ENCODE measurements at places on chromosomes 2 and 18. TPM values are rescaled to one million over a fixed set of nuclear protein-coding genes. Genes with fewer than 3 reads are reported as not detected.

DNA sequence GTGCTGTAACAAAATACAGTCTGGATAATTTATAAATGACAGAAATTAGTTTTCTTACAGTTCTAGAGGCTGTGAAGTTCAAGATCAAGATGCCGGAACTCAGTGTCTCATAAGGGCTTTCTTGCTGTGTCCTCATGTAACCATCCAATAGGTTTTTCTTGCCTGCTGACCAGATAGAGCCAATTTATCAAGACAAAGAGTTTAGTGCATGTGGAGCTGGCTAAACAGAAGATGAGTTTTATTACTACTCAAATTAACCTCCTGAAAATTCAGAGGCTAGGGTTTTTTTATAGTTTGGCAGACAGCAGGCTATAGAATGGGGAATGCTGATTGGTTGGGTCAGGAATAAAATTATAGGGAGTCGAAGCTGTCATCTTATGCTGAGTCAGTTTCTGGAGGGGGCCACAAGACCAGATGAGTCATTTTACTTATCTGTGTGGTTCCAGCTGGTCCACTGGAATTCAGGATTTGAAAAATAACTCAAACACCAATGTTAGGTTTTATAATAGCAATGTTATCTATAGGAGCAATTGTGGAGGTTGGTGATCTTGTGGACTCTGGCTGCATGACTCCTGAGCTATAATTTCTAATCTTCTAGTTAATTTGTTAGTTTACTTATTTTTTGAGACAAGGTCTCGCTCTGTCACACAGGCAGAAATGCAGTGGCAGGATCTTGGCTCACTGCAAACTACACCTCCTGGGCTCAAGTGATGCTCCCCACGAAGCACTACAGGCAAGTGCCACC, 3.2 kb upstream of the PDK1 start:
- DNase-seq = no peak

- no peak for DNase-seq
Observed at GRCh38 chr2:49715597-49715996, 561.3 kb upstream of the FSHR start.

- DNase-seq = no peak
Observed at GRCh38 chr2:71827973-71828372, 319.7 kb downstream of the CYP26B1 start.

- DNase-seq = no peak
Observed at GRCh38 chr2:189527041-189527750, 53.4 kb downstream of the SLC40A1 start.

DNA sequence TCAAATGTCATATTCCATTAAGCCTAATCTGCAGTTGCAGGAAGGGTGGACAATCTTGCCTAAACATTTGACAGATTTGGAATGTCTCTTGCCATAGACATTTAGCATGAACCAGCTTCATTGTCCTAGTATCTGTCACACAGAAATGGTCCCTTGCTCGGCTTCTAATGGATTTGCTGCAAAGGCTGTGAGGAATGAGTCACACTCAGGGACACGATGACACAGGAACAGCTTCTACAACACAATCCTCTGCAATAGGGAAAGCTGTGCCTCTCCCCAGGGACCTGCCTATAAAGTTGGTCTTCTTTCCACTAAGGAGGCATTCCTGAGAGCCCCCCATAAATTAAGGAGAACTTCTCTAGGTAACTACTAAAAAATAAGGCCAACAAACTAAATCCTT, 155.1 kb upstream of the L3MBTL4 start:
- no peak for DNase-seq

DNA sequence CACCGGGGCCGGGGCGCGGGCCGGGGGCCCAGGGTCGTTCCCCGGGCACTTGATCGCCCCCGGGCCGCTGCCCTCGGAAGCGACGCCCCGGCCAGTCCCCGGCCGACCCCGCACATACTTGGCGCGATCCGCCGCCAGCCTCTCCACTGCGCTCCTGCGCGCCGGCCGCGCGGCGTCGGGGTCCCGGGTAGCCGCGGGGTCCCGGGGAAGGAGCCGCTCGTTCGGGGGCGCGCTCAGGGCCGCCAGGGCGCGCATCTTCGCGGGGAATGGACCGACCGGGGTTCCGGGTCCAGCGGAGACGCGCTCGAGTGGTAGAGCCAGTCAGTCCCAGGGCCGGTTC, 204 bp downstream of the FAM110C start:
- no peak for DNase-seq

GRCh38 chr2:172425336-172425735, 2.0 kb upstream of the ITGA6 start:
- no peak for DNase-seq

DNA sequence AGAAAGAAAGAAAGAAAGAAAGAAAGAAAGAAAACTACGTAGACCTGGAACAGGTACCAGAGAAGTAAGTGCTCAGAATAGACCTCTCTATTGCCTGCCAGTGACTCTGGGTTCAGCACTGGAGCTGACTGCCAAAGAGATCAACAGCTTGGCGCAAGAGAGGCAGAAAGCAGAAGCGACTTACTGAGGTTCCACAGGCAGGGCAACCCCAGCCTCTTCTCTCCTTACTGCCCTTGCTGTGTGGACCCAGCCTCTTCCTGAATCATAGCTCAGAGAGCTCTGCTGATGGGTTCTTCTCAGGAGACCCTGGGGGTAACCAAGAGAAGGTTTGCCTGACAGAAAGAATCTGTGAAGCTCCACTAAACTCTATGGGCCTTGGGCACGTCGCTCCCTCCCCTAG, 7.1 kb downstream of the CAPN13 start:
- DNase-seq = no peak

- DNase-seq = no peak
Observed at GRCh38 chr2:47008381-47009252, 93.0 kb upstream of the MCFD2 start.

GRCh38 chr2:139177041-139177440, 396.9 kb upstream of the NXPH2 start:
- no peak for DNase-seq

- no peak for DNase-seq
Observed at GRCh38 chr2:140891614-140892212, 1239.1 kb downstream of the LRP1B start.

GRCh38 chr2:134676960-134677359, 41.8 kb downstream of the TMEM163 start:
- no peak for DNase-seq

- DNase-seq = no peak
Observed at GRCh38 chr2:226189061-226189460, 610.6 kb downstream of the IRS1 start.

DNA sequence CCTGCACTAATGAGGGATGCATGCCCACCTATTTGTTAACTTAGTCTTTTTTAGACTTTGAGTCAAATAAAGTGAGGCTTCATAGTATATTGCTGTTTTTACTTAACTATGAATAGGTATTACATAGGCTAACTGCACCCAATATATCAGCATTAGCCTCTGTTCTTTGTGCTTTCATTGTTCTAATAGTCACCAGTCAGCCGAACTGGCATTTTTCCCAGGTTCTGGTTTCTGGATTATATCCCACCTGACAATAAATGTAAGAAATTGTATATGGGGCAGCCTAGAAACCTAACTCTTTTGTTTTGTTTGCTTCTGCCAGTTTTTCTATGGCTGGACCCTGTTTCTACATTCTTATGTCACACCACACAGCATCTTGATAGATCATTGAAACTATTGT, 1672.4 kb upstream of the LRRTM1 start:
- DNase-seq = no peak

DNA sequence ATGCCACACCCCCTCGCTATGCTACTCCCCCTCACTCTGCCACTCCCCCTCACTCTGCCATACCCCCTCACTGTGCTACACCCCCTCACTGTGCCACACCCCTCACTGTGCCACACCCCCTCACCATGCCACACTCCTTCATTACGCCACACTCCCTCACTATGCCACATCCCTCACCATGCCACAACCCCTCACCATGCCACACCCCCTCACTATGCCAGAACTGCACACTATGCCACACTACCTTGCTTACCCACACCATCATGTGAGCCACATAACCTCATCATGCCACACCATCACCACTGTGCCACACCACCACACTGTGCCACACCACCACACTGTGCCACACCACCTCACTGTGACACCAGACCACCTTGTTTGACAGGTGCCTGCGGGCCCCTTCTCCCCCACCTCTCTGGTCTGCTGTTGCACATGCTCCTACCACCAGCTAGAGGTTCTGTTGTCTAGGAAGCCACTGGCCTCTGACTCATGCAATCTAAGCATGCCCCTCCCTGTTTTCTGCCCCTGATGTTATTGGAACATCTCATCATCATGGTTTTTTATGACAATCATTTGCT, 22.0 kb downstream of the MARCHF4 start:
- no peak for DNase-seq

- DNase-seq = no peak
Observed at GRCh38 chr18:24602201-24602600, 141.8 kb downstream of the HRH4 start.

The TSGA10 gene
- total RNA-seq = 7.2 TPM

The REEP1 gene
- 0.11 TPM for total RNA-seq

The LINC00305 gene
- not detected for total RNA-seq

The GPR55 gene
- total RNA-seq = 30.1 TPM

The SLC5A7 gene
- total RNA-seq = not detected

The CEP68 gene
- 11.1 TPM for total RNA-seq

The TCF4 gene
- 33.6 TPM for total RNA-seq

The BCL2 gene
- total RNA-seq = 36.5 TPM

The PMAIP1 gene
- 101 TPM for total RNA-seq

The RGPD3 gene
- total RNA-seq = 0.21 TPM
